Stimulated activated CD4-positive, alpha-beta T cell treated with anti-CD3 and anti-CD28 coated beads, TNF-alpha, amount 100 ng/mL, for 1 hour (primary cell): ENCODE measurements at places on chromosomes 3 and 15.

- no peak for DNase-seq
These were observed at the start of gene FAM131A for GRCh38 chr3:184337399-184337714. FAM131A (plus strand) TSS chr3:184337600; CDS start chr3:184337631, 31 bp downstream.

DNA sequence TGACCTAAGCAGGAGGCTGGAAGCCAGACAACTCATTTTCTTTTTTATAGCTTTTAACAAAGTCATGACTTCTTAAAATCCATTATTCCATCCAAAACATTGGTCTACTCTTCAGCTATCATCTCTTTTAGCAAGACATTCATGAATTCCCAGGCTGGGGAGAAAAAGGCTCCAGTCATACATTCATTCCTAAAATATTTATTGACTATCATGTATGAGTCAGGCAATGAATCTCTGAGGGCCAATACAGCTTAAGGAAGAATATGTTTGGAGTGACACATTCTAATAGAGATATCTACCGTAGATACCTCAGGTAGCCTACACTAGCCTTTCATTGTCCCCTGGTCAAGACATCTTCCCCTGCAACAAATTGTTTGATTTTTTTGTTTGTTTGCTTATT is 196.4 kb upstream of the NANOGP8 start:
- DNase-seq: no peak

DNA sequence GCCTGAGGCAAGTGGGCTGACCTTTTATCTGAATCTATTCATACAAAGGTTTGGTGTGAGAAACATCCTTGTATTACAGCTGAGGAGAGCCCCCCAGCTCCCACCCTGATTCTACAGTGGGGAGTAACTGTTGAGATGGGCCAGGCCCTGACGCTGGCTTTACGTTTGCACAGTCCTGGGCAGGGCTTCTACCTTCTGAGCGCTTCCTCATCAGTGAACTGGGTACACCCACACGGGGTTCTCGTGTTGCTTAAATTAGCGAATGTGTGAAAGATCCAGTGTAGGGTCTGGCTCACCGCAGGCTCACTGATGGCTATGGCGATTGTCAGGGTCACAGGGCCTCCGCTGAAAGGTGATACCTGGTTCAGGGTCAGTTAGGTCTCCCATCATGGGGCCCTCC is 7.3 kb upstream of the GHRL start:
- no peak for DNase-seq

GRCh38 chr3:160754371-160754854 is 1.6 kb upstream of the PPM1L start:
- no peak for DNase-seq

DNA sequence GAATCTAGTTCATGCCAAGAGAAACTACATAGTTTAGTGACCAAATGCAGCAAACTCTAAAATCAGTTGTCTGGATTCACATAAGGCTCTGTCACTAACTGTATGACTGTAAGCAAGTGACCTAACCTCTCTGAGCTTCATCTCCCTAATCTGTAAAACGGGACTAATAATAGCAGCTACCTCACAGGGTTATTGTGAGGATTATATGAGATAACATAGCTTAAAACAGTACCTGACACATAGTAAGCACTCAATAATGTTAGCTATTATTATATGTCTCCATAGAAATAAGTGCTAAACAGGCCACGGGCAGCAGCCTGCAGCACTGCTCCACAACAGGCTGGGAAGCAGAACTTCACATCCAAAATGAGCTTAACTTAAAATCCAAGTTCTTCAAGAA is 30.2 kb downstream of the NPTN start:
- no peak for DNase-seq

DNA sequence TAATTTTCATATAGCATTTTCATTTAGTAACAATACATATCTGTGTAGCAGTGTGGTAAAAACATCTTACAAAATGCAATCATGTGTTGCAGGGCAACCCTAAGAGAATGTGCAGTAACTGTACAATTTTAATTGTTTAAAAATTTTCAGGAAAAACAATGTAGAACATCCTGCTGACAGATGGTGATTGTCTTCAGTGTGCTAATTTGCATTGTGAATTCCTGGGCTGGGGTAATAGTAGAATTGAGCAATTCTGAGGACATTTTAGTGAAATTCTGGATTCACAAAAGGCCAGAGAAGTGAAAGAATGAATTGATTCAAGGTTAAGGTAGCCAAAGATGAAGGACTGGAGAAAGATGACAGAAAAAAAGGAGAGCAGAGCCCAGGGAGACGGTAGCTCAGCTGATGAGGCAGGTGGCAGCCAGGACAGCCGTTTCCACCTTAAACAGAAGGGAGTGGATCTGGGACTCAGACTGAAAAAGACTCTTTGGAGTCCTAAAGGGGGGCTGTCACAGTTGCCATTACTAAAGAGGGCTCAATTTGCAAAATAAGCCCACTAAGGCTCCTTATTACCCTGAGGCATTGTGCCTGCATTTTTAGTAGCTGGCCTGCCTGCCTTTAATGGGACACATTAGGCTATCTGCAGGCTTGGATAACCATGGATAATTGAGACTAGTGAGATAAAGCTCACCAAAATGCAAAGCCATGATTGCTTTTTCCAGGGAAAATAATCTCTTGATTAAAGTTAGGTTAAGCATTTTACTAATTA is 8.6 kb downstream of the MAP3K13 start:
- DNase-seq: no peak

DNA sequence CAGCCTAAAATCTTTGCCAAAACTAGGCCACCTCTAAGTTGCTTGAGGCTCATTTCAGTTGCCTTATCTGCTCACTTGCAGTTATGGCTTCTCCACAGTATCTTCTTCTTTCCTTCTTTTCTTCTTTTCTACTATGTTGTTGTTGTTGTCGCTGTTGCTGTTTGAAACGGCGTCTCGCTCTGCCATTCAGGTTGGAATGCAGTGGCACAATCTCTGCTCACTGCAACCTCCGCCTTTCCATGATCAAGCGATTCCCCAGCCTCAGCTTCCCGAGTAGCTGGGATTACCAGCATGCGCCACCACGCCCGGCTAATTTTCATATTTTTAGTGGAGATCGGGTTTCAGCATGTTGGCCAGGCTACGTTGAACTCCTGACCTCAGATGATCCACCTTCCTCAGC is 210.8 kb upstream of the NR2F2 start:
- no peak for DNase-seq

- no peak for DNase-seq
These were observed 29.6 kb downstream of the CALML4 start for GRCh38 chr15:68175526-68175925.

DNA sequence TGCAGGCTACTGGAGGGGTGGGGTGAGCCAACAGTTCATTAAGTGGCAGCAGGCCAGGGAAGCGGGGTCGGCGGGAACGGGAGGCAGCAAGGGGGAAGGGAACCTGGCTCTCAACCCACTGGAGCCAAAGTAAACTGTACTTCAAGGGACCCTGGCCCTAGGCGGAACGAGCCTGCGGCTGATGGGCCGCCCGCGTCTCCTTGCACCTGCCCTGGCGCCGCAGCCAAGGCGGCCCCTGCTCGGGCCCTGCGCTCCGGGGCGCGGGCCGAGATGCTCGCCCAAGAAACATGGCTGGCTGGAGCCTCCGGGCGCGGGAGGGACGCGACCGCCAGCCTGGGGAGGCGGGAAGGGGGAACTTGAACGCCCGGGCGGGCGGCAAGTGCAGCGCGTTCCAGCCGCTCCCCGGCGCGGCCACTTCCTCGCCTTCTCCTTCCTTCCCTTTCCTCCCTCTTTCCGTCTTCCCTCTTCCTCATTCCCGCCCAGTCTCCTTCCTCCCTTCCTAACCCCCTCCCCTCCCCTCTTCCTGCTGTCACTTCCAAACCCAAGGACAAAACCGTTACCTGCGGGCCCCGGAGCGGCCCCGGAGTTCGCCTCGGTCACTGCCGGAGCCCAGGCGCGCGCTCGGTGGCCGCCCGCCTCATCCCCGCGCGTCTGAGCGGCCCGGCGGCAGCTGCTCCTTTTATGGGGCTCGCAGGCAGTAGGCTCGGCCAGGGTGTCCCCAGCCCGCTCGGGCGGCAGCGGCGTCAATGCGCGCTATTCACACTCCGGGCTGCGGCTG is 489.7 kb downstream of the MAGI1 start:
- no peak for DNase-seq

DNA sequence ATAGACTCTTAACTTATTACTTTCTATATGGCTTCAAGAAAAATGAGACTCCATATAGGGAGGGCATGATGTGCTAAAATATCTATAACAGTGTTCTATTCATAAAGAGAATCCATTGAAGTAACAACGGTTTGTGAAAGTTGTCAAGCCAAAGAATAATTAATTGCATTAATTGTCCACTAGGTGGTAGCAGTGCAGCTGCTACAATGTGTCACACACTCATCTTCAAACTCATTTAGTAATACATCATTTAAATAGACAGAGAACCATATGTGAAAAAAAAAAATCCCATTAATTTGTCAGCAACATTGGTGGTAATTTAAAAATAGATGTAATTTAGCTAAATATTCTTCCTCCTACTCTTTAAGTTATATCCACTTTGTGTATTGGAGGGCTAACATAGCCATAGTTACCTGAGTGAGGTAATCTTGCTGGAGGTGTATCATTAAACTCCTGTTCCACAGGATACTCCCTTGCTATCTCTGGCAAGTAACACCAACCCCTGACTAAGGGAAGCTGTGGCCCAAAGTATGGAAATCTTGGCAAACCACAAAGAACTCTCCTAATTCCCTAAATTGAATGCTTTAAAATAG is 3.7 kb upstream of the CPA3 start:
- no peak for DNase-seq

DNA sequence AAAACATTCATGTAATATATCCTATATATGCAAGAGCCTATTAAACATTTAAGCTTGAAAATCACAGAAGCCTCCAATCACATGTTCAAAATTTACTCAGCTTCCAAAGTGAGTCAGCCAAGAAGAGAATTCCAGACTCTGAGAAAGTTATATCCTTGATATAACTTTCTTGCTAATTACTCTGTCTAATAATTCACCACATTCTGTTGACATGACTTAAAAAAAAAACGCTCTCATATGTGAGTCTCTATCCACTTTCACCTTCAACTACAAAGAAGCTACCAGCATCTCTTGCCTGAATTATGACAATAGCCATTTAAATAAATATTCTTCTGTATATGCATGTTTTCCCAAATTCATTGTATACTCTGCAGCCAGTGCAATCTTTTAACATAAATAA is 1116.3 kb upstream of the CADM2 start:
- DNase-seq: no peak

DNA sequence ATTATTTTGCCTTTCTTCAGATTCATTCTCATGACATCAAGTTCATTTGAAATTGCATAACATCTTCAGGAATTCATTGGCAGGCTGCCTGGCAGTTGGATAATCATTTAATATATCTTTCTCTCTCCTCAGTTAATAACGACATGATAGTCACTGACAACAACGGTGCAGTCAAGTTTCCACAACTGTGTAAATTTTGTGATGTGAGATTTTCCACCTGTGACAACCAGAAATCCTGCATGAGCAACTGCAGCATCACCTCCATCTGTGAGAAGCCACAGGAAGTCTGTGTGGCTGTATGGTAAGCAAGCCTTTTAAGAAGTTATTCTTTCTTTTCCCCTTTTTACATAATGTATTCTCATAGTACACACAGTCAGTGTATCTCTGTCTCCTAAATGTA is 38.2 kb downstream of the TGFBR2 start:
- DNase-seq: no peak

DNA sequence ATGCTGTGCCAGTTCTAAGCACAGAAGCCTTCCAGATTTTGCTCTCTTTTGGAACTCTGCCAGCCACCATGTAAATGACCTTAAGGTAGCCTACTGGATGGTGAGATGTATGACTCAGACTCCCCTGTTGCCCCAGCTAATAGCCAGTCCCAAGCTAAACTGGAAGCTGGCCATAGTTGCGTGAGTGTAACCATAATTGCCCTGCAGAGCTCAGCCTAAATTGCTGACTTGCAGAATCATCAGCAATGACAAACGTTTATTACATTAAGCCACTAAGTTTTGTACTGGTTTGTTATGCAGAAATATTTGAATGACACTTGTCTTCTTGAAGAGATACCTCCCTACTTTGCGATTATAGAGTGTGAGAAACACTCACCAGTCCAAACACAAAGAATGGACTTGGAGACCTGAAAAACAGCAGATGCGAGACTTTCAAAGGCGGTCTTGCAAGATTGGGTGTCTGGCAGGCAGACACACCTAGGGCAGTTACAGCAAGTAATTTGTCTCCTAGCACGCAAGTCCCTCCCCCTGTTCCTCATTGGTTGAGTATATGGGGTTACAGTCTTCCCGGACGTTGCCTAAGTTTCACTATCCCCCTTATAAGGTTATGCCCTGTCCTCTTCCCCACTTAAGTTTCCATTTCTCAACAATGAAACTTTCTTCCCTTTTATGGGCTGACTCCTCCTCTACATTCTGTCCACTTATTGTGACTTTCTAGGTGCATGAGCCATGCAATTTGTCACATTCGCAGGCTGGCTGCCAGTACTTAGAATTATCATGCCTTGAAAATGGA is 83.6 kb upstream of the XCR1 start:
- no peak for DNase-seq

GRCh38 chr15:87287156-87287555 is 969.4 kb downstream of the NTRK3 start:
- no peak for DNase-seq

DNA sequence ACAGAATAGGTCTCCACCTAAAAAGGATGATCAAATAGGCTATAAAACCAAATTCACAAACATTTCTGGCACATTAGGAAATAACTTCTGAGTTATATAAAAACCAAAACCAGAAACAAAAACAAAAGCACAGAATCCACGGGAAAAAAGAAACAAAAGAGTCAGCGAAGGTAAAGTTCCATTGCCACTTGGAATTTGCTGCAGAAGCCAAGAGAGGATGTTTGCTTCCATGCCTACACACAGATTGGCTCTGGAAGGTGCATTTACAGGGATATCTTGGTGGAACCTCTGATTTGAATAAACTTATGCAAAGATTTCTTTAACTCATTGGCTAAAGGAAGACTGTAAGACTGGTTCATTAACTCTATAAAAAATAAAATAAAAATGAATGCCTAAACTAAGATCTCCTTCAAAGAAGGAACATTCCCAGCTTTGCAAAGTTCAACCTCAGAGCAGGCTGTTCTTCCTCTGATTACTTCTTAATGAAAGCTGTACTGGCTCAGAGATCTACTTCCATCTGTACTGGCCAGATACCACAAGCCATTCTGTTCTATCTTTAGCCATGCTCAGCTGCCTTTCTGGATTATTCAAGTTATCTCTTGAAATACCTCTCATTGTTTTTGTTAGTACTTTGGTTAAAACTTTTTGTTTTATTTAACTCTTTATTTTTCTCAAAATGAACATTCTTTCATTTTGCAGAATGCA is 537.5 kb upstream of the CCDC54 start:
- no peak for DNase-seq

DNA sequence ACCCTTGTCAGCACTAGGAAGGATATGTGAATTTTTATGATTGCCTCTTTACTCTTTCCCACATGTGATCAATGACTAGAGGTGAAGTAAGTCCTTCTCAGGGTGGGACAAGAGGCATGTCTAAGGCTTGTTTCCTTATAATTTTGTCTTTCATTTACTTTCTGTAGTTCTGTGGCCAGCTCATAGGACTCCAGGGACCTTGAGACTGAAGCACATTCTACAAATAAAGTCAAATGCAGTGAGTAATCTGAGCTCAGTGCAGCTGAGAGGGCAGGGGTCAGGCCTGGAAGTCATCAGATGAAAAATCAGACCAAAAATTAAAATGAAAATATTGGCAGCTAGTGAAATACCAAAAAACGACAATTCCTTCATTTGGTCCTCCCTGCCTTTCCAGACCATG is 424.7 kb upstream of the THBS1 start:
- DNase-seq: no peak
